NCI-H1092 (cell line): ENCODE measurements at places on chromosomes 7 and 10.

DNA sequence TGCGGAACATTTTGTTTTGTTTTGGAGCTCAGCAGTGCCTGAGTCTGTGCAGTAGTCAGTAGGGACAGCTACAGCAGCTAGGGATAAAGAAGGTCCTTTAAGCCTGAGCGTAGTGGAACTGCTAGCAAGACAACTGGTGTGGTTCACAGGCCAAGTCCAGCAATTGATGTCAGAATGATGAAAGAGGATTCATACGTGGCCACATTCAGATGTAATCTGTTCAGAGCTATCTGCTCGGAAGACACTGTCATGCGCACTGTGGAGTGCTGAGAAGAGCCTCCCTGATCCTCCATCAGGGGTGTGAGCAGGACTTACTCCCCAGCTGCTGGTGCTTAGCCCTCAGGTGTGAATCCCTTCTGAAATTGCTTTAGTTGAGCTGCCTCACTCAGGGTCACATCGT is 79.6 kb upstream of the ANKRD1 start:
- no peak for DNase-seq

- DNase-seq, result no peak
Measured at GRCh38 chr7:87332321-87332720, 13.1 kb upstream of the CROT start.

DNA sequence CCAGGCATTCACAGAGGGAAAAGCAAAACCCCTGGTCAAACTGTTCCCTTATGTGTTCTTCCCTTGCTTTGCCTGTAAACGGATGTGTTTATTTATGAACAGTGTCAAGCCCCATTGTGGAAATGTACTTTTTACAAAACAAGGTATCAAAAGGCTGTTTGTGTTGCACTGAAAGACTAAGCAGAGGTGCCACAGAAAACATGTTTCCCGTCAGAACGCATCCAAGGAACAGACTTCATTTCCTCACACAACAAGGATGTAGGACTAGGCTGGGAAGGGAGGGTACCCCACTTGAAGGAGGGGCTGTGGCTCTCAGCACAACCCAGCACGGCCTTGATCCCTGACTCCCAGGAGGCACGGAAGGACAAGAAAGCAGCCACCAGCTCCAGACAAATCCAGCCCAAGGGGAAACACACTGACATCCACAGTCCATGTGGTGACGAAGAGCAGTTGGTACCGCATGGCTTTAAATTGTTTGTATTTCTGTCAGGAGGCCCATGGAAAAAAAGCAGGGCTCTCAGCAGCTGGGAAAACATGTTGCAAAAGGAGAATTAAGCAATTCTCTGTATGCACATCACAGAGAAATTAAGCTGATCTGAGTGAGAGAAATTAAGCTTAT is 85.6 kb downstream of the RNF216 start:
- DNase-seq, result no peak

DNA sequence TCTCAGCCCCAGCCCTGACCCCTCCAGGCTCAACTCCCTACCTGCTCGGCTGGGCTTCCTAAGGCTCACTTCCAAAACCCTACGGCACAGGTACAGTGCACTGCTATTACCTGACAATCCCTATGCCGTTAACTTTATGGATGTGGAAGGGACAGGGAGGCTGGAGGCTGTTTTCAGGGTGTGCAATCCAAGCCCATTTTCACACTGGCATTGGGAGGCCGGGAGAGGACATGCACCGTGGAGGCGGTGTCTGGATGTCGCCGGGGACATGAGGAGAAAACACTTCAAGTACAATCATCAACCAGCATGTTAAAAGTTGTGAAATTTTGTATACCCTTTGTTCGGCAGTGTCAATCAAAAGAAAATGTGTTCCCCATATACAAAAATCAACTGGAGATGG is 80.1 kb downstream of the MAD1L1 start:
- no peak for DNase-seq

GRCh38 chr10:16436367-16436757 is 448 bp upstream of the PTER start:
- no peak for DNase-seq

GRCh38 chr10:43746906-43747305 is 98.2 kb upstream of the ZNF32 start:
- no peak for DNase-seq

GRCh38 chr10:85642421-85643170 is 724.0 kb downstream of the GRID1 start:
- DNase-seq, result no peak

DNA sequence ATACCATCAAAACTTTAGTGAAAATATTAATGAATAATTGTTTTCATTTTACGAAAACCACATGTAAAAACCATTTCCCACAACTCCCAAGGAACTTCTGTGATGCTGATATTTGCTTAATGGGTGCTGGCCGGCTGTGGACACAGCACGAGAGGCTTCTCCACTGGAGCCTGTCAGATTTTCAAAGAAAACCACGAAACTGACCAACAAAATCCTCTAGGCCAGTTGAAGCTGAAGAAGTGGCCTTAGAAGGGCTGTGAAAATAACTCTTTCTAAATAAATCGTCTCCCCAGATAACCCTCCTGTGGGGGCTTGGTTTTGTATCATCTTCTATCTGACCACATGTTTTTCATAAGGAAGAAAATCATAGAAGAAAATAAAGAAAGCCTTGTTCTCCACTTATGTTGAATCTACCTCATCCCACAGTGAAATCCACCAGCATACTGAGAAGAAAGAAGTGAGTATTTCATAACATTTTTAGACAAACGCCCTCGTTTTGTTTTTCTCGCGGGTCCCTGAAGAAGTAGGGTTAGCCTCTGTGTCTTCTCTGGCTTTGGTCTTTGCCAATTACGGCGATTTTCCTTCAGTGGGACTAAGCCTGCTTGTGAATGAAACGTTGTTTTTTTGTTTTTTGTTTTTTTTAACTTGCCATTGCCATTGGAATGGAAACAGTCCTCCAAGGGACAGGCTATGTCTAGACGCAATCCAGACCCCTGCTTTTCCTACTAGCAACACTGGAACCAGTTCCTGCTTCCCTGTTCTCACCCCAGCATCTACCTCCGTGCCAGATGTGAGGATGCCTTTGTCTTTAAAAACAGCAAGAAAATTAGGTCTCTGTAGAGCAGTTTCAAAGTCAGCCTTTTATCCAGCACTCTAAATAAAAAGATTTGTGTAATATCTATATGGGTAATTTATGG is 123.9 kb downstream of the ADAM12 start:
- no peak for DNase-seq

DNA sequence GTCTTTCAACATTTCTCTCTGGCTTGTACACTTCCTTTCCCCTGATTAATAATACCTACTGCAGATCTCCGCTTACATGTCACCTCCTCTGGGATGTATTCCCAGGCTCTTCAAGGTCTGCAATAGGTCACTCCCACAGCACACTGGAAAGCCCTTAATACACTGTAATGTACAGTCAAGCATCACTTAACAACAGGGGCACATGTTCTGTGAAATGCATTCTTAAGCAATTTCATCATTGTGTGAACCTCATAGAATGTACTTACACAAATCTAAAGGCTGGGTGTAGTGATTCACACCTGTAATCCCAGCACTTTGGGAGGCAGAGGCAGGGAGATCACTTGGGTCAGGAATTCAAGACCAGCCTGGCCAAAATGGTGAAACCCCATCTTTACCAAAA is 1.9 kb downstream of the COX15 start:
- no peak for DNase-seq
